ENCODE measurements at places on chromosomes 6 and 20.

- DNase-seq, result no peak
Measured at GRCh38 chr6:21264288-21265033, 329.1 kb upstream of the SOX4 start.

GRCh38 chr20:61938839-61939690 lies 126.6 kb downstream of the TAF4 start:
- no peak for DNase-seq

- DNase-seq, result no peak
Measured at GRCh38 chr6:134642279-134642678, 307.6 kb downstream of the ALDH8A1 start.

DNA sequence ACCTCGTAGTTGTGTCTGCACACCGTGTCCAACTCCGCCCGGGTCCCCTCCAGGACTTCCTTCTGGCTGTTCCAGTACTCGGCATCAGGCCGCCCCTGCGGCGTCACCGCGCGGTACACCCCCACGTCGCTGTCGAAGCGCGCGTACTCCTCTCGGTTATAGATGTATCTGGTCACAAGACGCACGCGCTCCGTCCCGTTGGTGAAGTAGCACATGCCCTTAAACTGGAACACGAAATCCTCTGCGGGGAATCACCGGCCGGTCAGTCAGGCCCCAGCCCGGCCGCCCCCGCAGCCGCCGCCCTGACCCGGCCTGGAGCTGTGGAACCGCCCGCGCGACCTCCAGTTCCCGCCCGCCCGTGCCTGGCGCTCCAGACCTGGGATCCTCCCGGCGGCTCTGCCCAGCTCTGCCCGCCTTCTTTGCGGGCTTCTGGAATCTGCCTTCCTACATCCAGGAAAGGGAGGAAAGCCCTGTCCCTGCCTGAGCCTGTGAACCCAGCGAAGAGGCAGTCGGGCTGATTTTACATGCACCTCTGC lies 1.6 kb downstream of the HLA-DQB1 start:
- DNase-seq, result no peak

GRCh38 chr6:12987783-12988182 lies 271.2 kb downstream of the PHACTR1 start:
- no peak for DNase-seq

GRCh38 chr6:43269273-43270007 lies 26.2 kb downstream of the TTBK1 start:
- no peak for DNase-seq

- DNase-seq, result no peak
Measured at GRCh38 chr20:47428851-47429336, 72.4 kb upstream of the ZMYND8 start.

- no peak for DNase-seq
Measured at GRCh38 chr20:14685183-14685582, 347.8 kb upstream of the FLRT3 start.

- DNase-seq, result no peak
Measured at GRCh38 chr6:39330476-39330875, 8.0 kb upstream of the KCNK16 start.

- DNase-seq, result no peak
Measured at GRCh38 chr6:42984924-42985475, 630 bp downstream of the PPP2R5D start.

- no peak for DNase-seq
Measured at GRCh38 chr6:40856271-40856670, 182.8 kb downstream of the UNC5CL start.

GRCh38 chr20:16548068-16548672 lies 25.1 kb downstream of the KIF16B start:
- no peak for DNase-seq

DNA sequence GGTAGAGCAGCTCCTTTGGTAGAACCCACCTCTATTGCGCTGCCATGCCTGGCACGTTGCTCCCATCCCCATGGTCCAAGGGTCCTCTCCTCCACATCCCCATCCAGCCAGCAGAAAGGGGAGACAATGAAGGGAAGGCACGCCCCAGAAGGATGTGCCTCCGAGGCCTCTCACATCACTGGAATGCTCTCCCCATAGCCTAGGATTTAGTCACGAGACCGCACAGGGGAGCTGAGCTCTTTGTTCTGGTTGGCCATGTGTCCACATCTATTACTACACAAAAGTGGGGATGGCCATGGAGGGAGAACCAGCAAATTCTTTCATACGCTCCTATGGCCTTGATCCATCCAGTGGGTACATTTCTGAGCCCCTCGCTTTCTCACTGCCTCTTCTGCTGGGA lies 60.5 kb upstream of the SALL4 start:
- DNase-seq, result peak; percentile 31

GRCh38 chr20:55584964-55585363 lies 420.4 kb downstream of the CBLN4 start:
- no peak for DNase-seq

DNA sequence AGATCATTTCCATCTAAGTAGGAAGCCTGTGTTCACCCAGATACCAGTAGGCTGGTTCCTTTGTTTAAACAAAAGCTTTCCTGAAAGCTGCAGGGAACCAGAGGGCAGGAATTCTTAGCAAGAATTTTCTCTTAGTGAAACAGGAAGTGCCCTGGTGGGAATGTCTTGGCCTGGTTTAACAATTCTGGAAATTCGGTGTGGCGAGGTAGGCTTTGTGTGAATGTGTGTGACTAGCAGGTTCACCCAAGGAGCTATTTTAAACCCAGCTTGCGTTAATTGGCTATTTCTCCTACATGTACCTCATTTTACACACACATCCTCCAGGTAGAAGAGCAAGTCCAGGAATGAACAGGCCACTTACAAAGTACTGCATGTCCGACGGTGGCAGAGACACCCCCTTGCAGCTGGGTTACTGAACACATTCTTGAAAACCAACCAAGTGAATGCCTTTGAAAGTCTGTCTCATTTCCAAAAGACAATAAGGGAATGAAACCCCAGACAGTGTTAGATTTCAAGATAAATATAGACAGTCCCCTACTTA lies 64.6 kb downstream of the GFOD1 start:
- peak; percentile 65 for DNase-seq

- DNase-seq, result no peak
Measured at GRCh38 chr6:167564416-167565250, 239.7 kb downstream of the TTLL2 start.

GRCh38 chr6:36550473-36551000 lies 3.3 kb upstream of the STK38 start:
- no peak for DNase-seq

DNA sequence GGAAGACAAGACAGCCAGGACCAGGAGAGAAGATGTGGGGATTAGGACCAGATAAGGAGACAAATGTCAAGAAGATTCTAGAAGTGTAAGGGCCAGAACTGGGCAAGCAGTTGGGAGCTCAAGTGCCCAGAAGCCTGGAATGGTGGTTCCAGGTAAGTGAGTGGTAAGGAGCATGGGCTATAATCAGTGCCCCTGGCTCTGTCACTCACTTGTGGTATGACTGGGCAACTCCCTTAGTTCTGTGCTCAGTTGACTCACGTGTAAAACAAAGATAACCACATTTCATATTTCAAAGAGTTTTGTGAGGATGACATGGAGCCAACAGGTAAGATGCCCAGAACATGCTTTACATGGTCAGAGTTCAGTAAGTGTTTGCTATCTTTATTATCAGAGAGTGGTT lies 11.2 kb downstream of the CCDC167 start:
- no peak for DNase-seq

GRCh38 chr20:50516180-50516934 lies 6.2 kb downstream of the PTPN1 start:
- DNase-seq, result no peak

DNA sequence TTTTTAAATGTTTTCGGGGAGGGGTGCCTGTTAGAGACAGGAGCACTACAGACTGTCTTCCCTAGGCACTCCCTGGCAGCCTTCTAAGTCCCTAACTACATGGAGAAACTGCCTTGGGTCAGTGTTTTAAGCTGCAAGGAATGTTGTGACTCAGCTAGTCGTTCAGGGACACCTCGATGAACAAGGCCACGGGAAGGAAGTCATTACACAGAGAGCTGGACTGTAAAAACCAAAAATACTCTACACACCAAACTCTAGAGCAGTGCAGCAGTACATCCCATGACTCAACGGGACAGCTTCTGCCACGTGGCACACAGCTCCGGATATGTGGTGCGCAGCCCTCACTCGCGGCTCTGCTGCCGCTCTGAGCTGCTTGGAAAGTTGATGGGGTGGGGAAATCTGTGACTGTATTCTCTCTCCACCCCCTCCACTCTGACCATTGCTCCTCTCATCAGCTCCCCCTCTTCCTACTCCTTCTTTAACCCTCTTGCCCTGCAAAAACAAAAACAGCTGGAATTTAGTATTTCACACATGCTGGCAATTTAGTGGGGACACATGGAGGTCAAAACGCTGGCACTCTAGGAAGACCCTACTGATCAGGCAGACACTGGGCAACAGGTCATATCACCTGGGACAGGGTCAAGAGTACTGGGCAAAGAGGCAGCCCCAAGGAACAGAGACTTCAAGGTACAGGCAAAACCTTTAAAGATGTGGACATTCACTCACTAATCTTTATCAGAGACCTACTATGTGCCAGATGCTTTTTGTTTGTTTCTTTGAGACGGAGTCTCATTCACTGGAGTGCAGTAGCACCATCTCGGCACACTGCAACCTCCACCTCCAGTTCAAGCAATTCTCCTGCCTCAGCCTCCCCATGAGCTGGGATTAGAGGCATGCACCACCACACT lies 10.9 kb upstream of the LPIN3 start:
- DNase-seq, result peak; percentile 96

GRCh38 chr6:112851146-112851545 lies 504.0 kb downstream of the RFPL4B start:
- no peak for DNase-seq

DNA sequence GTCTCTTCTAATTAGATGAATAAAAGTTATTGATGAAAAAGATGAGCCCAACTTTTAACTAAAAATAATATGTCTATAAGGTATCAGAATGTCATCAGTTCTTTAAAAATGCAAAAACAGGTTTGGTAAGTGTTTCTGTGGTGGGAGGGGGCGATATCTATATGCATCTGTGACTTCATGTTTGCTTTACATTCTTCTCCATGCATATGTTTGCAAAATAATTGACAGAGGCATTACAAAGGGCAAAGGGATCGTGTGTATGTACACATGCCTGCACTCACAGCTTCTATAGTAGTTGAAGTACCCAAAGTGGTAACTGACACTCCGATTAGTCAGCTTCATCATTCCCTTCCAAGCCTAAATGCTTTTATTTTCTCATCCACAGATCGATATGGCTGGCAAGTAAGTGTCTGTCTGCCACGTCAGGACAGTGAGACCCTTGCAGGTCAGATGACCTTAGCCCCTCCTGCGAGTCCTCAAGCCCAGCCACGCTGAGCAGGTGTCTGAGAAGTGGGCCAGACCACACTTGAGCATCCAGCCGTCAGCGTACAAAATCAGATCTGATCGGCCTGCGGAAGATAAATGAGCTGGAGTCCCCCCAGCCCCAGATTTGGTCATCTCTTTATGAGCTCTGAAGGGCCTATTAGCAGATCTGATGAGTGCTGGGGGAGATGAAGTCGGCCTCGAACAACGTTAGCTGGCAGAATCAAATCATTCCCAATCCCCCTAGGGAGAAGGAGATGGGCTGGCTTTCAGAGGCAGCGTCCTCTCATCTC lies 369.1 kb downstream of the MAFB start:
- DNase-seq, result no peak

DNA sequence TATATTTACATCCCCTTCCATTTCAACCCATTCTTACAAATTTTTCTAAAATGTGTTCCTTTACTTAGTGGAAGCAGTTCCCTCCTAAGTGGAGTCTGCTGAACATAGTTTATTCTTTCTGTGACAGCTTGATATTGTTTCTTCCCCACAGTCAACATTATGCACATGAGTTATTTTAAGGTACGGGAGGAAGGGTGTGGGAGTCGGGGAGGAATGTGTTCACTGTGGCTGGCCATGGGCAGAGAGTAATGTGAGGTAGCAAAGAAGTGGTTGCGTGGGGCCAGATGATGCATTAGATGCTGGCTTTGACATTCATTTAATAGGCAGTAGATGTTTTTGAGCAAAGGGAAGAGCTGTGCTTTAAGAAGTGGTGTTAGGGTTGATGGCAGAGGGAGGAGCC lies 98.5 kb downstream of the ARMC2 start:
- peak; percentile 45 for DNase-seq

DNA sequence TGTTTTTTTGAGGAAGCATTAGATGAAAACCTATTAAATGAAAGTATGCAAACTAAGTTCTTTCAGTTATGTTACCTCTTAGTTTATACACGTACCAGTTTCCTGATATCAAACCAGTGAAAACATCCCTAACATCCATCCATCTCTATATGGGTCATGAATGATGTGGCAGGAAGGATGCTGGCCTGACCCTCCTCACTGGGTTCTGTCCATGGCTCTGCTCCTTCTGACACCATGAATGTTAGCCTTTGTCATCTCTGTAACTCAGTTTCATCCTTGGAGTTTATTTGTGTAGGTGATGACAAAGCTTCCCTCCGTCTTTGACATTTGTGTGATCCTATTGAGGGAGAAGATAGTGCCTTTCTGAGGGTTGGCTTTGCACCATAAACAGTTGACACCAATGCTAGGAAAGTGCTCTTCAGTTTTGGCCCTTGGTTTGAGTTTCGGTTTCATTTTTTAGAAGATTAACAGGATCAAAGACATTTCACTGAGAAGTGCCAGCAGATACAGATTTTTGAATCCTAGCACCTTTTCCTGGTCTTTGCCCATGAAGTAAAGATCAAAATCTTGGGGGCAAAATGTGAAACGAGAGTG lies 72.0 kb upstream of the SCGN start:
- no peak for DNase-seq

DNA sequence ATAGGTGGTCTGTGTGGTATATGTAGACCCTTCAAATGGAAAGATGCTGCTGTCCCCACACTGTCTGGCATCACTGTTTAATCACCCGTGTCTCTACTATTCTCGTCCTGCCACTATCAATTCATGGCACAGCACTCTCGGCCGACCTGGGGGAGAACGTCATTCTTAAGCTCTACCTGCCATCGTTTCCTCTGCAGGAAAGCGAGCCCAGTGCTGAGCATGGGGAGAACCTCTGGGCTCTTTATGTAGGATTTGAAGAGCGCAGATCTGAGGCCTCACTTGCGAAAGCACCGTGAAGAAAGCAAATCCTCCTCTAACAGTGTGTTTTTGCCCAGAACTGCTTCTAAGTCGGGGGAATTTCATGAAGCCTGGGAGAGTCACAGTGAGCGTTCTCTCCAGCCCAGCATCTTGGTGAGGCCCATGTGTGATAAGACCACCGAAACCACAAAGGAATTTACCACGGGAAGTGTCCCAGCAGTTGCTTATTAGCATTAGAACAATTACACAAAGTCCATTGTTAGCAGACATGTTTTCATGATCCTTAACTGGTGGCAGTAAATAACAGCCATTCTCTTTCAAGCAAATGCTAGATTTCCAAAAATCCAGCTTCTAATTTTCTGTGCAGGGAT lies 124.3 kb downstream of the SCML4 start:
- DNase-seq, result no peak

DNA sequence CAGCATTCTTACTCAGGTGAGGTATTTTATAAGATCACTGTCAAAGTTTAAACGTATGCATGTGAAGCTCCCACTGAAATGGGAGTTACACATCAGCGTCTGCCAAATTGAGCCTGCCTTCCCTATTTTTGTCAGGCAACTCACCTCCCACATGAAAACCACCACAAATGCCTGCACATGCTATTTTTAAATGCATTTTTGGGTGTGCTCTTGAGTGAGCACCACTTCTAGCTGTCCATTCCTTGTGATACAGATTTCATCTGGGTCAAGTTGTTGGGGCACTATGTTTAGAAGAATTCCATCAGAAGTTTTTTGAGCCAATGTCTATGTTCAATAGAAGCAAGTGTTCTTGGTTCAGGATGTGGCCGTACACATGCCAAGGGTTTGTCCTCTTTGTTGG lies 71.7 kb upstream of the RIPPLY2 start:
- no peak for DNase-seq

GRCh38 chr6:114160881-114161280 lies 181.9 kb downstream of the HS3ST5 start:
- no peak for DNase-seq
